B cell (primary cell): ENCODE measurements at places on chromosomes 7 and 10.
A peak's percentile ranks its signal among the peaks of the same experiment; 100 is the strongest.

- DNase-seq = peak; percentile 27
Observed at GRCh38 chr7:3399858-3400257, 98.8 kb downstream of the SDK1 start.

DNA sequence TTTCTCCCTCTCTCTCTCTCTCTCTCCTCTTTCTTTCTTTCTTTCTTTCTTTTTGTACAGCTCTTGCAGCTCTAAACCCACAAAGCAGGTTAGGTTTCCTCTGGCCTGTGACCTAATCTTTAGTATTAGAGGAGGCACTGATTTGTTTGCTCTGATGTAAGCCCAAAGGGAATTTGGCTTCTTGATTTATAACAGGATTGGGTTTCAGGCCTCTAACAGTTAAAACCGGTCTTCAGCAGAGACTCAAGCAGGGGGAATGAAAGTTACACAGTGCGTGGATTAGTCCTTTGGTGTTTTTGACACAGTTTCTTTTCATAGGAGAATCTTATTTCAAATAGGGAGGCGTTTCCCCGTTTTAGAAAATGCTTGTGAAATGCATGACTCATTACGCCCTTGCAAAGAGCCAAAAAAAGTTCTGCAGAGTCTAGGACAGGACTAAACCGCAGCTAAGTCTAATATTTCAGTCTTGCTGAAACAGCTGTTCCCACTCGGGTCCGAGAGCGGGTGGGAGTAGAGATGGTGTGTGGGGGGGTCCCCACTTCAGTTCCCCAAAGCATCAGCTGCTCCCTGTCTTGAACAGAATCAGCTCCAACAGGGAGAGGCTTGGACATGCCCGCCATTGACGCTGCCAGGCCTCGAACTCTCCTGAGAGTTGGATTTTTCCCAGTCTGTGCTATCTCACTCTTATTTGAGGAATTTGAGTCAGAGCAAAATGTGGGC lies 296.5 kb upstream of the PITRM1 start:
- DNase-seq = no peak

DNA sequence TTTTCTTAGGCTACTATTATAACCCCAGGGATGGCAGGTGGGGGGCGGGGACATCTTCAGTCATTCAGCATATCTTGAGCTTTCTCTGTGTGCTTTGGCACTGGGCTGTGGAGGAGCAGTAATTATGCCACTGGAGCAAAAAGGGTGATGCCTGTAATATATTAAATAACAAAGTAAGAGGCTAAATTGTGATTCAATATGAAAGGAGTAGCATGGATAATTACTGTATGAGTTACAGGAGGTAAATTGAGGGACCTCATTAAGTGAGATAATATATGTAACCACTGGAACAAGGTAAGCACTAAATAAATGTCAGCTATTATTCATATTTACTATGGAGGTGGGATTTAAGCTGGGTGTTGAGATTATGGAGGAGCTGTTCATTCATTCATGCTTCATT lies 3.3 kb upstream of the STN1 start:
- DNase-seq = no peak

DNA sequence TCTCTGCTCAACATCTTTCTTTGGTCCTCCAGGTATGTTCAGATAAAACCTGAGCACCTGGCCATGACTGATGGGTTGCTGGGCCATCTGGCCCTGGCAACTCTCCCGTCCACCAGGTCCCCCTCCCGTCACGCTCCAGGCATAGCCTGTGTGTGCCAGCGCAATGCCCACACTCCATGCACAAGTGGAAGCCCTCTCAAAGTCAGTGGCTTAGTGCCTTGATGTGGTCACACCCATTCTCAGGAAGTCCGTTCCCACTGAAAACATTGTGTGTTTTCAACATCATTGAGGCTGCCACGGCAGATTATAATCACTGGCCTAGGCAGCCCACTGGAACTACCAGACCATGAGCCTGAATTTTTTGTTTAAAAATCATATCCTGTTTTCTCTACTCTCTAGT lies 170.6 kb upstream of the LANCL2 start:
- no peak for DNase-seq

- peak; percentile 15 for DNase-seq
Observed at GRCh38 chr10:110269374-110270318, 35.1 kb downstream of the SMNDC1 start.

GRCh38 chr7:106344211-106344610 lies 59.4 kb upstream of the NAMPT start:
- DNase-seq = no peak
